ENCODE measurements at places on chromosomes 3 and 15. TPM values are rescaled to one million over a fixed set of nuclear protein-coding genes. Genes with fewer than 3 reads are reported as not detected.

DNA sequence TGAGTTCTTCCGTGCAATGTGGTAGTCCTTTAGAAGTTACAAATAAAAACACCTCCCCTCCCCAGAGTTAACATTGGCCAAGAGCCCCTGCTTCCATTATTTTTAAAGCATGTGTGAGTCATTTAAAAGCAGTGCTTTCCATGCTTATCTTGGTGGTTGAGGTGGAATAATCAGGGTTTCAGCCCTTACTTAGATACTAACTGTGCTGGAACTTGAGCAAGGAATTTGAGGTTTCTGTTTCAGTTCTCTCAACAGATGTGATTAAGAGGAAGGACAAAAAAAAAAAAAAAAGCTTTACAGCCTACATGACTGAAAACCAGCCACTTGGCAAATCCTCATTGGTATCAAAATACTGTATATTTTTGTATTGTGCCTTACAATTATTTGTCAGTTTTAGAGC, 64.5 kb downstream of the CGNL1 start:
- DNase-seq, result peak; percentile 65

- DNase-seq, result peak; percentile 23
Observed at GRCh38 chr3:24199775-24200247, 254.7 kb downstream of the NR1D2 start.

- peak; percentile 21 for DNase-seq
Observed at GRCh38 chr15:67199881-67200763, 54.3 kb downstream of the AAGAB start.

DNA sequence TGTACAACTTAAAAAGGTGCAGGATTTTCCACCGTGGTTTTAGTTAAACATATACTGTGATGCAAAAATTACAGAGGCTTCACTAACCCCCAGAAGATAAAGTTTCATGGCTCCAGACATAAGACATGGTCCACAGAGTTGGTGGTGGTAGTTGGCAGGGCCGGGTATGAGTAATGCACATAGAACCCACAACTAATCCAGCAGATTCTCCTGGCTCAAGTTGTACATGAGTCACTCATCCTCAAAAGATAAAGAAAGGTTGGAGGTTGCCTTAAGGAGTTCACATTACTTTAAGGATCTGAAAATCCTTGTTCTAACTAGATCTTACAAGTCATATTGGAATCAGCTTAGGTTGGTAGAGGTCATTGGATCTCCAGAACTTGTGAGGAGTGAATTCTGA, 98.3 kb upstream of the ZBTB20 start:
- peak; percentile 92 for DNase-seq

GRCh38 chr3:184757022-184757651, 45.3 kb upstream of the MAGEF1 start:
- peak; percentile 84 for DNase-seq

GRCh38 chr15:68730471-68730919, 90.2 kb downstream of the ANP32A start:
- peak; percentile 30 for DNase-seq

GRCh38 chr3:66934041-66934440, 64.1 kb upstream of the KBTBD8 start:
- no peak for DNase-seq

GRCh38 chr3:59444294-59444671, 394.5 kb upstream of the CFAP20DC start:
- no peak for DNase-seq

DNA sequence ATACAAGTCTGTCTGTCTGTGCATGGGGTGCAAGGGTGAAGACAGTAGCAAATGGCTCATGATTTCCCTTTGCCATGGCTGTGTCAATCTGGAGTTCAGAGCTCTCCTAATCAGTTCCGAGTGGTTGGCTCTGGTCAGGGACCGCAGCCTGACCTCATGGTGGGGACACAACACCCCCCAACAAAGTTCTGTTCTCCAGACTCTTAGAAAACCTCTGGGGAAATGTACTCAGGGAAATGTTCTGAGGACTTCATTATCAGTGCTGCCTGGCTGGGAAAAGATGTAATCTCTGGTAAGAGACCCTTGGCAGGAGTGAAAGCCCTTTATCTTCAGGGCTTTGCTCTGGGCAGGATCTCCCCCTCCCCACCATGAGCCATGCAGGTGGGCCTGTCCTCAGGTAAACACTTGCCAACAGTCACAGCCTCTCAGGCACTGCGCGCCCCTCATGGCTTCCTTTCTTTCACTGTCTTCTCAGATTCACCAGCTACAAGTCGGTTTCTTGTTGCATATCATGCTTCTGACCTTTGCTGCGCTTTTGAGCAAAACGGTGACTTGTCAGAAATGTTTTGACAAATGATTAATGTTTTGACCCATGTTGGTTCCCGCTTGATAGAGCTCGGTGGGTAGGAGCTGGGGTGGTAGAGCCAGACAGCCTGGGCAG, 95.5 kb downstream of the ST6GAL1 start:
- no peak for DNase-seq

DNA sequence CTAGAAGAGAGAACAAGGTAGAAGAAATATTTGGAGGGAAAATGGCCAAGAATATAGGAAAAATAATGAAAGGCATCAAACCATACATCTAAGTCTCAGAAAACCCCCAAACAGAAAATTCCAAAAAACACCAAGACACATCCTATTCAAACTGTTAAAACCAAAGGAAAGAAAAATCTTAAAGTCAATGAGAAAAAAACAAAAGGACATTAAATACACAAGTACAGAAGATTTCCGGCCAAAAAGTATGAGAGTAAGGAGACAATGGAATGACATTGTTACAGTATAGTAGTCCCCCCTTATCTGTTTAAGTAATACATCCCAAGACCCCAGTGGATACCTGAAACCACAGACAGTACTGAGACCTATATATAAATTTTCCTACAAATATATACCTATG, 18.8 kb downstream of the CLASP2 start:
- DNase-seq, result no peak

- no peak for DNase-seq
Observed at GRCh38 chr3:66052721-66053549, 14.2 kb upstream of the MAGI1 start.

DNA sequence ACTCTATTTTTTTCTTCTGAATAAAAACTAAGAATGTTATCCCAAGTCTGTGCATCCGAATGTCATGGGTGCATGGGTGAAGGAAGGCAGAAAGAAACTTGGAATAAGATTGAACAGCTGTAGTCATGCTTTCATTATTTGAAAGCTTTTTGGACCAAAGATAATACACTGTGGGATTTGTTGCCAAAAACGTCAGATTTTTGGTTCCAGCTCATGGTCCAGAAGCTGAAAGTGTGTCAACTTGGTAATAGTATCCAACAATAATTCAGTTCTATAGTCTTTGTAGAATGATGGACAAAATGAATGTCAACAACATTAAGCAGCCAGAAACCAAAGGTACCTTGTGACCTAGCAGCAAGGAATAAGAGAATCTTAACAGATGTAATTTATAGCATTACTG, 327.9 kb upstream of the ADAMTS9 start:
- DNase-seq, result no peak

DNA sequence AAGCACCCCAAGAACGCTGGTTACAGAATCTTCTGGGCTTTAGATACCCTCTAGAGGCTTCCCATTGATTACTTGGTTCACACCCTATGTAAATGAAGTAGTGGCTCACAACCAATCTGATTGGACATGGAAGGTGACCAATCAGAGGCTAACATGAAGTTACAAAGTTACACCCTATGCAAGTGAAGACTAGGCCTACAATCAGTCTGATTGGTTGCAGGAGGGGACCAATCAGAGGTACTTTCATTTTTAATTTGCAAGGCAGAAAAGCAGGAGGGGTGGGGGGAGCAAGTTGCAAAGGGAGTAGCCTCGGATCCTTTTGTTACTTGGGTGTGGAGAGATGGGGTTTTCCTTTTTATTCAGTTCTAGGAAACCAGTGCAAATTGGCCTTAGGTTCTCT, 11.1 kb upstream of the RTP2 start:
- peak; percentile 33 for DNase-seq

- DNase-seq, result no peak
Observed at GRCh38 chr15:68059630-68060029, 5.5 kb downstream of the PIAS1 start.

GRCh38 chr3:88584451-88584850, 434.7 kb downstream of the C3orf38 start:
- DNase-seq, result no peak

DNA sequence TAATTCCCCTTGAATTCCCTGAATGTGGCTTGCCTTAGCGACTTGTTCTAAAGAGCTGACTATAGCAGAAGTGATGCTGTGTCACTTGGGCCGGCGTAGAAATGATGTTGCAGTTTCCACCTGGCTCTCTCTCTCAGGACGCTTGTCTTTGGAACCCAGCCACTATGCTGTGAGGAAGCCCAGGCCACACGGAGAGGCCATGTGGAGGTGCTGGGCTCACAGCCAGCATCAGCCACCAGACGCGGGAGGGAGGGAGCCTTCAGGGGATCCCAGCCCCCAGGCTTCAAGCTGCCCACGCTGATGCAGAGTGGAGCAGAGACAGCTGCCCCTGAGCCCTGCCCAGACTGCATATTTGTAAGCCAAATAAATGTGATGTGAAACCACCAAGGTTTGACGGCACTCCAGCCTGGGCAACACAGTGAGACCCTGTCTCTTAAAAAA, 18.6 kb downstream of the RNU5B-1 start:
- DNase-seq, result peak; percentile 60

GRCh38 chr3:193301433-193301832, 60.4 kb downstream of the PLAAT1 start:
- peak; percentile 67 for DNase-seq

DNA sequence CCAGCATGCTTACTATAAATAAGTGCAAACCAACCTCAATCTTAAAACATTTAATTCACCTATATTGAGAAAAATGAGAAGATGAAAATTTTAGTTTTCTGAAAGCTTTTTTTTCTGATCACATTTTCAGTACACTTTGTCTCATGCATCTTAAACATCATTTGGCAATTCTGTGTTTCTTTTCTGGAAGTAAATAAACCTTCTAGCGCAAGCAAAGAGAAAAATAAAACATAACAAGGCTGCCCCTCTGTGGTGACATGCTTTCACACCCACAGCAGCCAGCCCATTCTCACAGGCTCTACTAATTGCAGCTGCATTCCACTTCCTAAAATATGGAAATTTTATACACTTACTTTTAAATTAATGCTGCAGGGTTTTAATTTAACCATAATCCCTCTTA, 90.1 kb downstream of the NEK10 start:
- no peak for DNase-seq

DNA sequence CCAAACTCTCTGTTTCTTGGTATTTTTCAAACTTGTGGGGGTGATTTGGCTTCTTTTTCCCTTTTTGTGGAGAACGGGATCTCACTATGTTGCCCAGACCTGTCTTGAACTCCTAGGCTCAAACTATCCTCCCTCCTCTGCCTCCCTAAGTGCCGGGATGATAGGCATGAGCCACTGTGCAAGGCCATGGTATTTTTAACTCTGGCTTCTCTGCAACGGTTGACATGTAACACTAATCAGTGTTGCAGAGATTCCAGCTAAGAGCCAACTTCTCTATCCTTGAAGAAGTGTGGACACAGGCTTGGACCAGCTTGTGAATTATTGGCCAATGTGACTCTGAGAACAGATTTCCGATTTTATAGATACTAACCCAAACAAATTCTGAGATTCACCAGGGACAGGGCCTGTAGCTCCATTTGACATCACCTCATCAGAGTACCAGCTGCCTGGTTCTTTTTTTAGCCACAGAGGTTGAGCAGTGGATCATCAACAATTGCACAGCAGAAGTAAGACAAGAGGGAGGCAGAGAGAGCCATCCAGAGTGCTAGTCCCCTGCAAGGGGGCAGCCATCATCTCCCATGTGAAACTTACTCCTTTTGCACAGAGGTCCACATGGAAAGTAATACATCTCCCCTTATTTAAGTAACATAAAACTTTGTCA, 98.1 kb upstream of the SYNPR start:
- DNase-seq, result no peak

- peak; percentile 11 for DNase-seq
Observed at GRCh38 chr3:17891139-17891856, 148.9 kb upstream of the TBC1D5 start.

DNA sequence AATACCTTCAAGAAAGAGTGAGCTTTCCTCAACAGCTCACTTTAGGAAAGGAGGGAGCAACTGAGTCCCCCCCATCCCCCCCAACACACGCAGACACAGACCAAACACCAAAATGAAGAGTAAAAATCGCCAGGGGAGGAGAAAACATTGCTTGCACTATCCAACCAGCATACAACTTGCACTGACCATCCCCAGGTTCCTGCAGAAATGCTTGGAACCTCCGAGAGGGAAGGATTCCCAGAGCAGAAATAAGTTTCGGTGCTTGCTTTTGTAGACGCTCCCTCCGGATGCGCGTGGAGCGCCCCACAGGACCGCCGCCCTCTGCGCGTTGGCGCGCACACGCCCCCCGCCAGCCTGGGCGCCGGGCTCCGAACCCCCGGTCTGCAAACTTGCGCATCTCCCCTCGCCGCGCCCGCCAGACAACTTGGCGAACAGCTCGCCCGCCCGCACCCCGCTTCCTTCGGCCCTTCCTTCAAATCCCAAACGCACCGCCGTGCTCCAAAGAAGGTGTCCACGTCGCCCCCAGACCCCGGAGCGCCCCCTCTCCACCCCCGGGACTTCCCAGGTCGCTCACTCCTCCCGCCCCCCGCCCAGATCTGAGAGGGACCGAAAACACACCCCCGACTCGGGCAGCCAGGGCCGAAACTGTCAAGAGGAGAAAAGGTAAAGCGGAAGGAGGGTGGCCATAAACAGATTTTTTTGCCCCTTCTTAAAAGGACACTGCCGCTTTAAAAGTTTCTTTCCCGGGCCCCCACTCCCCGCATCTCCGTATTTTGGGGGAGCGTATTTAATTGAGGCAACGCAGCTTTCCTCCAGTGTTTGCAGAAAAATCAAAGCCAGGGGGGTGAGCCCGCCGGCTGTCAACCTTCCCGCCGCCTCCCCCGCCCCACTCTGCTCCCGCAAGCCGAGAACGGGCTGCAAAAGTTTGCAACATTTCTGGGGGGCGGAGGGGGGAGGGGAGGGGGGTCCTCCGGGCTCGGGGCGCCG, 859 bp downstream of the RORA start:
- peak; percentile 25 for DNase-seq

DNA sequence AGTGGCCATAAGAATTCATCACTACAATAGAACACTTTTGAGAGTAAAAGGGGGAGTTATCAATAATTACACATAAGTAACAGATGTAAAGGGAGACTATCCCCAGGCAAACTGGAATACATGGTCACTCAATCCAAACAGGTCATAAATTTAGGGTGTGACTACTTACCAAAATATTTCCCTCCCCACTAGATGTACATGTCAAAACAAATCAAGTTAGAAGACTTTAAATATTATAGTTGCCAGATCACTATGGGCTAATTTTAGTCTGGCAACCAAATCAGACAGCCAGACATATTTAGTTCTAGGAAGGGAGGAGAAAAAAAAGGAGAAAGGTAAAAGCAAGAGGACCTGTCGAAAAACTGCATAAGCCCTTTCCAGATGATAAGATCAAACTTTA, 23.1 kb downstream of the SLC24A5 start:
- no peak for DNase-seq

The SCG5 gene
- total RNA-seq, result 1.8 TPM

The TRIM42 gene
- total RNA-seq, result not detected

The EMC7 gene
- 22.2 TPM for total RNA-seq

The EPHB1 gene
- total RNA-seq, result 2.5 TPM

The ZNF662 gene
- 0.30 TPM for total RNA-seq

The SNRPN gene
- total RNA-seq, result 438 TPM

The TNFAIP8L3 gene
- total RNA-seq, result 0.97 TPM

The TRA2B gene
- total RNA-seq, result 408 TPM

The SLC22A14 gene
- 0.39 TPM for total RNA-seq

The NRG4 gene
- total RNA-seq, result 0.15 TPM

The CRTC3 gene
- total RNA-seq, result 7.0 TPM

The LARP6 gene
- 42.2 TPM for total RNA-seq

The GPR15 gene
- not detected for total RNA-seq

The SEMA3G gene
- total RNA-seq, result 0.34 TPM

The TPRG1 gene
- total RNA-seq, result 0.54 TPM

The NEK10 gene
- total RNA-seq, result 0.29 TPM

The CYP8B1 gene
- total RNA-seq, result not detected

The GUCA1C gene
- total RNA-seq, result not detected

The CCR1 gene
- total RNA-seq, result not detected

All from Daoy (cell line).